ENCODE measurements at places on chromosomes 12 and 14. TPM values are rescaled to one million over a fixed set of nuclear protein-coding genes. Genes with fewer than 3 reads are reported as not detected.

DNA sequence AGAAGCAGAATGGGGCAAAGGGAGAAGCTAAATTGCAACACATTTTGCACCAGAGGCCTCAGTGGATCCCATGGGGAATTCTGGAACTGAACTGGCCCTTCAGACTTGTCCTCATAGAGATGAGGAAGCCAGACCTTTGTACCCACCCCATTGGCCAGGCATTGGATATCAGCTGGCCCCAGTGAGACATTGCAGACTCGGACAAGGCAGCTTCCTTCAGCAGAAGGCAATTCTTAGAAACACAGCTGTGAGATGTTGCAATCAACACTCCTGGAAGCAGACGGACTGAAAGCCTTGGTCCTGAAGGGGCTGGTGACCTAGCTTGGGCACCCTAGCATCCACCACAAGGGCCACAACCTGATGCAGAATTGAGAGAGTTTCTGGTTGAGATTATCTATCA, 218.1 kb downstream of the MSRB3 start:
- peak; percentile 78 for DNase-seq

GRCh38 chr12:69015017-69015416, 82.0 kb upstream of the CPM start:
- DNase-seq: no peak

DNA sequence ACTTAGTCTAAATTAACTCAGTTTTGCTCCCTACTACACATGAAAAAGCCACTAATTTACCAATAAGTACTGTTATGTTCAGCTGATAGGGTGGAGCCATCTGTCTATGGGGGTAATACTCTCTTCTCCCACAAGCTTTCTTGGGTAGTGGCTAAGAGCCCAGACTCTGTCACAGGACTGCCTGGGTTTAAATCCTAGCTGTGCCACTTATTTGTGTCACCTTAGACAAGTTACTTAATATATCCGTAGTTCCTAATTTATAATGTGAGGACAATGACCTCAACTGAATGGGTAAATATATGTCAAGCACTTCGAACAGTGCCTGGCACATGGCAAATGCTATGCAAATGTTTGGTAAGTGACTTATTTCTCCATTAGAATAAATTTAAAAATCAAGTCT, 185.6 kb downstream of the DACT1 start:
- no peak for DNase-seq

GRCh38 chr14:55851301-55851700, 266.9 kb upstream of the PELI2 start:
- DNase-seq: no peak

- no peak for DNase-seq
Measured at GRCh38 chr14:64787619-64788018, 83.4 kb downstream of the PLEKHG3 start.

DNA sequence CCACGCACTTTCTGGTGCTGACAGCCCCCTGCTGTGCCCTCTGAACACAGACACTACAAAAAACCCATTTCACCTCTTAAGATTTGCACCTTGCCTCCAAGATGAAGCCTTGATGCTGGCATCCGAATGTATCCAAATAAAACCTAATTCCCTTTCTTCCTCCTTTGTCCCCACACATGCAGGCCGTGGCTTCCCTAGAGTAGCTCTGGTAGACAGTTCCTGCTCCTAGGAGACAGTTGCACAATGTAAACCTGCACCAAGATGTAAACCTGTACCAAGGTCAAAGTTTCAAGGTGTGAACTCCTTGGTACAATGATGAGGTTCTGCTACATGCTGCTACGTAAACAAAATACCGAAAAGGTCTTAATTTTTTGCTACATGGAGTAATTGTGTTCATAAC, 625 bp upstream of the ABHD12B start:
- no peak for DNase-seq

- no peak for DNase-seq
Measured at GRCh38 chr12:14930299-14930698, 8.0 kb downstream of the ERP27 start.

- DNase-seq: no peak
Measured at GRCh38 chr14:22073801-22074200, 400.2 kb upstream of the OR4E1 start.

DNA sequence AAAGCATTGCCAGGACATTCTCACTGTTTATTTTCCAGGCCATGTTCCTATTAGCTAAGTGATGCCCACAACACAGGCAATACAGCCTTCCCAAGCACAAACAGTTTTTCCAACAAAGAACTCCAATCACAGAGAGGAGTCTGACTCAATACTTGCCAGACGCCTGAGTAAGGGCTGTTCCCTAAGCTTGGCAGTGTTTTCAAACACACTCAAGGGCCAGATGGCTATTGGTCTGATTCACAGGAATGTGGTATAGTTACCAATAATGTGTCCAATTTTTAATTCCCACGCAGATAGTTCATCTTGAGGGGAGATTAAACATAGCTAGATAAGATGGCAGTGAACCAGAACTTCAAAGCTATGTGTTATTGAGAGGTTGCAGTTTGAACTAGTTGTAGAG, 381.0 kb downstream of the SNAPC1 start:
- no peak for DNase-seq

GRCh38 chr14:49280566-49280965, 305.6 kb downstream of the RPS29 start:
- DNase-seq: no peak

GRCh38 chr12:77999074-77999715, 168.5 kb downstream of the NAV3 start:
- no peak for DNase-seq

DNA sequence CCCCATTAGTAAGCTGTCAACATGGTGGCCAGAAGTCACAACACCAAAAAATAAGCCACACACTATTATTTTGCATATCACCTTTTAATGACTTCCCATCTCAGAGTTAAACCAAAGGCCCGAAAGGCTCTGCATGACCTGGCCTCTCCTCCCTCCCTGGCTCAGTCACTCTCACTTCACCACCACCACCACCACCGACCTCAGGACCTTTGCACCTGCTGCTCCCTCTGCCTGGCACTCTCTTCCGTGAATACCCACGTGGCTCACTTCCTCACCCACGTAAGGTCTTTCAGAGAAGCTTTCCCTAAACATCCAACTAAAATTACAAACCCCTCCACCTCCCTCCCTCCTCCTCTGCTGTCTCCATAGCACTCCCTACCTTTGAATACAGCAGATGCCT, 134.3 kb downstream of the RIMBP2 start:
- DNase-seq: no peak

DNA sequence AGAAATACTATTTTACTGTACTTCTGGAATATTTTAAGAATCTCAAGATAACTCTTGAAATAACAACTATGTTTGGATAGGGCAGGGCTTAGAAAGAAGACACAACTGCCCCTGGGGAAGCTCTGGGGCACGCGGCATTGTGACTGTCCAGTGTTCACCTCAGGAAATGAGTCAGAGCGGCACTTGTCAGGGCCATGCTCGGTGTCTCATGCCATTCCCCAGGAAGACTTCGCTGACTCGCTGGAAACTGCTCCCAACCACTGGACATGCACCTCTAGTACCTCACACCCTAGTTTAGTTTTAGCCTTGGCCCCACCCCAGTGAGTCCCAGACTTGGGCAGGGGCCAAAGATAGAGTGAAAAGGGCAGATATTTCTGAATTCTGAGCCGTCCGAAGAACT, 192.0 kb downstream of the TTC7B start:
- no peak for DNase-seq

- no peak for DNase-seq
Measured at GRCh38 chr14:24609655-24610344, at the start of gene GZMH. GZMH (minus strand) TSS chr14:24609685; CDS start chr14:24609613, 72 bp downstream.

DNA sequence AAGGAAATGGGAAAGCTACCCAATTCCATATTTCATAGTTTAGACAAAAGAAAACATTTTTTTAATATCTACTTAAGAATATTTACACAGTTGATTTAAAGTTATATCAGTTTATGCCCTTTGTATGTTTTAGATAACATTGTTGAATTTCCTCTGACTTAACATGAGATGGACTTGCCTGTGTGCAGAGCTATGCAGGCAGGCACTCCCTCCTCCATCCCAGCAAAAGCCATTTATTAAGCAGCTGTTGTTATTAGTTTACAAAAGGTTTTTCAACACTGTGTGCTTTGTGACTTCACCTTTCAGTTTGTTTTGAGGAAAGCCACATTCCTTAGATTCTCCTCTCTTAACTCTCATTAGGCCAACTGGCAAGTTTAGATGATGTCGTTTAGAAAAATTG, 337.5 kb upstream of the PDE3A start:
- no peak for DNase-seq

- DNase-seq: peak; percentile 97
Measured at GRCh38 chr12:124837958-124838803, 25.5 kb downstream of the SCARB1 start.

DNA sequence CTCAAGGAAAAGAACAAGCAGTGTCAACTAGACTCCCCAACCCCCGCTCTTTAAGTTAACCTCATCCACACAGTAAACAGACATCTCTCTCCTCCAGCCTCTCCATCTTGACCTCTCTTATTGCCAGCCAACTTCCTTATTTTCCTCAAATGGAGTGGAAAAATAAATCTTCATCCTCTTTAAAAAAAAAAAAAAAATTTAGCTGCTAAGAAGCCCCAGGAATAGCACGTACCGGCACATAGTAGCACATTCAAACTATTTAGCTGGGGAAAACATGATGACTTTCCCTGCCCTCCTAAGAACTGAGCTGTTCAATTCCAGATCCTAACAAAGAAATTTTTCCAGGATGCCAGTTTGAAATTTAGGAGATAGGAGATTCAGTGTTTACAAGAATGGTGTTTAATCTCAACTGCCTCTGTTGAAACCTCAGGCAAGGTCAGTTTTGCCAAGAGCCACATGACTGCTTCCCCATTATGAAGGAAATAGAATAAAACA, 90.8 kb downstream of the EPS8 start:
- no peak for DNase-seq

- DNase-seq: peak; percentile 2
Measured at GRCh38 chr14:59631237-59631636, 54.6 kb upstream of the CCDC175 start.

The PMEL gene
- total RNA-seq: 11.3 TPM

The TMEM132C gene
- total RNA-seq: 1.8 TPM

The CABP1 gene
- not detected for total RNA-seq

The HOXC6 gene
- not detected for total RNA-seq

The KRT79 gene
- not detected for total RNA-seq

The STON2 gene
- total RNA-seq: 1.4 TPM

The RAB35 gene
- 27.5 TPM for total RNA-seq

The CLEC6A gene
- total RNA-seq: 0.21 TPM

Measured in cardiac muscle cell (in vitro differentiated cells and primary cell).